ENCODE measurements at places on chromosomes 13 and 19. TPM values are rescaled to one million over a fixed set of nuclear protein-coding genes. Genes with fewer than 3 reads are reported as not detected.

Gene CYP2A7
- not detected for total RNA-seq

Gene IGFLR1
- total RNA-seq: 10.7 TPM

Gene SRRM5
- total RNA-seq: 0.84 TPM

Gene ZNF682
- not detected for total RNA-seq

Gene LILRA1
- total RNA-seq: not detected

Gene ZNF723
- total RNA-seq: not detected

Gene ZNF527
- 3.4 TPM for total RNA-seq

Gene PSPN
- 0.92 TPM for total RNA-seq

Gene CYP4F3
- 3.1 TPM for total RNA-seq

Gene NLRP7
- not detected for total RNA-seq

Gene ZNF579
- total RNA-seq: 33.5 TPM

Gene SBNO2
- total RNA-seq: 36.4 TPM

Gene LILRB5
- total RNA-seq: 0.02 TPM

Gene DMKN
- 34.8 TPM for total RNA-seq

Gene VSTM2B
- total RNA-seq: not detected

Gene HAUS5
- total RNA-seq: 16.6 TPM

Gene ABHD8
- 4.5 TPM for total RNA-seq

Gene APOE
- 15.6 TPM for total RNA-seq

Gene ADAMTSL5
- 2.7 TPM for total RNA-seq

Gene RFPL4A
- total RNA-seq: 0.22 TPM

Gene OR7A5
- total RNA-seq: not detected

Gene SOHLH2
- total RNA-seq: not detected

Gene LILRA6
- not detected for total RNA-seq

Gene ZNF547
- total RNA-seq: 1.4 TPM

Gene LSR
- 10.4 TPM for total RNA-seq

Gene UHRF1
- total RNA-seq: 42.1 TPM

Gene ZNF134
- 6.4 TPM for total RNA-seq

Gene FBXL12
- total RNA-seq: 13.6 TPM

Gene C13orf42
- total RNA-seq: not detected

Gene EHD2
- 121 TPM for total RNA-seq

Gene ZNF836
- total RNA-seq: 0.26 TPM

Gene ZNF776
- 4.3 TPM for total RNA-seq

Gene S1PR5
- total RNA-seq: 2.2 TPM

Gene SF3A2
- 64.9 TPM for total RNA-seq

Gene ZNF433
- not detected for total RNA-seq

Gene SPTBN4
- 0.90 TPM for total RNA-seq

Gene FFAR1
- total RNA-seq: not detected

Gene PABPC3
- total RNA-seq: 0.14 TPM

Gene ZFR2
- total RNA-seq: 0.48 TPM

Gene OR4F17
- total RNA-seq: not detected

Gene GSX1
- not detected for total RNA-seq

Gene RNF225
- 0.23 TPM for total RNA-seq

Gene SOX1
- not detected for total RNA-seq

Gene LMTK3
- 4.6 TPM for total RNA-seq

Gene SLC8A2
- total RNA-seq: 0.44 TPM

Measured in A549 treated with RU486 at 1 μM for 4 hours (cell line).